ENCODE measurements at places on chromosomes 13 and 19. TPM values are rescaled to one million over a fixed set of nuclear protein-coding genes. Genes with fewer than 3 reads are reported as not detected.

DNA sequence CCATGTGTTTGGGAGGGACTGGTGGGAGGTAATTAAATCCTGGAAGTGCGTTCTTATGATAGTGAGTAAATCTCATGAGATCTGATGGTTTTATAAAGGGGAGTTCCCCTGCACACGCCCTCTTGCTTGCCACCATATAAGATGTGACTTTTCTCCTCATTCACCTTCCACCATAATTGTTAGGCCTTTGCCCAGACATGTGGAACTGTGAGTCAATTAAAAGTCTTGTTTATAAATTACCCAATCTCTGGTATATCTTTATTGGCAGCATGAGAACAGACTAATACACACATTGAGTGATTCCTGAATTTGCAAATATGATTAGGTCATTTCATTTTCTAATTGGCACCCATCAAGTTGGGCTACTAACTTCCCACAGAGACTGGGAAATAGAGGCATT lies 977.2 kb downstream of the SLITRK1 start:
- DNase-seq, result no peak

GRCh38 chr19:18431351-18432197 lies 6.4 kb downstream of the ISYNA1 start:
- DNase-seq, result no peak

DNA sequence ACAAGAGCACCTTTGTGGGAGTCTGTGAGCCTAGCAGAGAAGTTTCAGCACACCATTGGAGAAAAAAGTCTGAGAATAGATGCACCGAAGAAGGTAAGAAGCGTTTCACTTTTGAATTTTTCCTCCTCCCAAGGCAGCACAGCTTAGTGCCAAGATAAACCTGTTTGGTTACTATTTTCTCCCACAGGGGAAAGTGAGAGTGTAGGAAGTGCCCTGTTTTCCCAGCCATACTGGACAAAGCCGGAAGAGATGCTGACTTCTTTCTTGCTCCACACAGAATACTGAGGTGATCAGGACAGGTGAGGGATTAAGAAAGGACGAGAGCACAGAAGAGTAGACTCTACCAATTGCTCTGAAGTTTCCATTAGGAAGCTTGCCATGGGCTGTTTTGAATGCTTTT lies 1011.0 kb upstream of the MIR17HG start:
- no peak for DNase-seq

DNA sequence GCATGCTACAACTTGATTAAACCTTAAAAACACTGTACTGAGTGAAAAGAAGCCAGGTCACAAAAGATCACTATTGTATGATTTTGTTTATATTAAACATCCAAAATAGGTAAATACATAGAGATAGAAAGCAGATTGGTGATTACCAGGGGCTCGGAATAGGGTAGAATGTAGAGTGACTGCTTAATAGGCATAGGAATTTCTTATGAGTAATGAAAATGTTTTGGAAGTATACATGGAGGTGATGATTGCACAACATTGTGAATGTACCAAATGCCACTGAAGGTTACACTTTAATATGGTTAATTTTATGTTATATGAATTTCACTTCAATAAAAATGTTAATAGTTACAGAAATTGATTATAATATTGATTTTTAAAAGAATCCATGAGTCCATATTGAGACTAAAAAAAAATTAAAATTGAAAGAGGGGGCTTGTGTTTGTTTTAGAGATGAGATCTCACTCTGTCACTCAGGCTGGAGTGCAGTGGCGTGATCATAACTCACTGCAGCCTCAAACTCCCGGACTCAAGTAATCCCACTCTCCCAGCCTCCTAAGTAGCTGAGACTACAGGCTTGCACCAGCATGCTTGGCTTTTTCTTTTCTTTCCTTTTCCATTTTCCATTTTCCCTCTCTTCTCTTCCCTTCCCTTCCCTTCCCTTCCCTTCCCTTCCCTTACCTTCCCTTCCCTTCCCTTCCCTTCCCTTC lies 85.1 kb downstream of the FNDC3A start:
- DNase-seq, result no peak

DNA sequence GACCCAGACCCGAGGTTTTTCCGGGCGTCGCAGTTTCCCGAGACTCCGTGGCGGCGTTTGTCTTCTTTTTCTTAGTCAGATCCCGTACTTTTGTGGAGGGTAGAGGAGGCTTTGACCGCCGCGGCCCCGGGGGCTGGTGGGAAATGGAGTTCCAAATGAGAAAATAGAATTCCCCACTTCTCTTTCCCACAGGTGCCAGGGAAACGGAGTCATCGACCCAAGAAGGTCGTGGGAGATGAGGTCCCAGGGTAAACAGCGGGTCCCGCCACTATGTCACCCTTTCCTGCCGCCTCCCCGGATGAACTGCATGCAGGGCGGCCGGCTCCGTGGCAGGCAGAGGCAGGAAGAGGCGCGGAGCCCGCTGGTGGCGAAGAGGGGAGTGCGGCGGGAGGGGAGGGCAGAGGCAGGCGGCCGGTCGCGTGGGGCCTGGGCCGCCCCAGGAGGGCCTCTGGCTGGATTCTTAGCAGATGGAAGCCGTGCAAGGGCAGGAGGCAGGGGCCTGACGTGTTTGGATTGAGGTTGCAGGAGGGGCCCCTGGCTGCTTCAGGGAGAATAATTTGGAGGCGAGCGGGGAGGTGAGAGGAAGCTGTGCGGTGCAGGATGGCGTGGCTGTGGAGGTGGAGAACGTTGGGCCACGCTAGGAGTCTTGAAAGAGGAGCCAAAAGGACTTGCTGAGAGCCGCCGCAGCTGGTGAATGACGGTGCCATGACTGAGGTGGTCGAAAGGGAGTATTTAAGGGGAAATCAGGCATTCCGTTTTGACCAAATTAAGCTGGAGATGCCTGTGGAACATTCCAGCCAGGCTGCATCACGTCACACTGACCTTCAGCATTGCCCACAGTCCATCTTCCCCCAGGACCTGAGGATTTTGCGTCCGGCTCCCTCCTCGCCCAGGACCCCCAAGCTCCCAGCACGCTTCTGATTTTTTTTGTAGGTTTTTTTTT lies 11.7 kb downstream of the CYTH2 start:
- DNase-seq, result no peak

GRCh38 chr19:10292789-10293636 lies 3.3 kb downstream of the ICAM5 start:
- peak; percentile 50 for DNase-seq

DNA sequence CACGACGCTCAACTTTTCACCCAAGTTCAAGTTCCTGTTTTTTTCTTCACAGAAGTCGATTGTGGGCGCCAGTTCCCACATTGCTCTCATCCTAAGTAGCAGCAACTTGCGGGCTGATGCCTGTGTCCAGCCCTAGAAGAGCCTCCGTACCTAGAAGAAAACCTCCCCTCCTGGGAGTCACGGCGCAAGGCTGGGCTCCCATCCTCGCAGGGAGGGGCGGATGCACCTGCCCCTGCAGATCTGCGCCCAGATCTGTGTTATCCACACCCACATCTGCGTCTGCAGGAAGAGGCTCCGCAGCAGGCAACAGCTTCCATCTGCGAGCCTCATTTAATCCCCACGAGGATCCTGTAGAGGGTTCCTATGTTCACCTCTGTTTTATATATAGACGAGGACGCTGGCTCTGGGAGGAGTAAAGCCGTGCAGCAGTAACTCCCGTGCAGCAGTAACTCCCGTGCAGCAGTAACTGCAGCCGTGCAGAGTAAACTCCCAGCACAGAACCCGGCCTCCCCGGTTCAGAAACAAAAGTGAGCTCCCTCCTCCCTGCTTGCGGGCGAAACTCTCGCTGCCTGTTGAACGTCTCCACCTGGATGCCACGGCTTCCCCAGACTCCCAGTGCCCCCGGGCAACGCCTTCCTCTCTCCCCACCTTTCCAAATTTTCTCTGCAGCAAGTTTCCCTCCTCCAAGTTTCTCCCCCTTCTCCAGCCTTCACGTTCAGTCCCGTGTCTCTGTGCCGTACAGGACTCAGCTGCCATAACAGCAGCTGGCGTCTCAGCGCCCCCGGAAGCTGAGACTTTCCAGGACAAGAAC lies 23.5 kb upstream of the LAIR1 start:
- DNase-seq, result no peak

DNA sequence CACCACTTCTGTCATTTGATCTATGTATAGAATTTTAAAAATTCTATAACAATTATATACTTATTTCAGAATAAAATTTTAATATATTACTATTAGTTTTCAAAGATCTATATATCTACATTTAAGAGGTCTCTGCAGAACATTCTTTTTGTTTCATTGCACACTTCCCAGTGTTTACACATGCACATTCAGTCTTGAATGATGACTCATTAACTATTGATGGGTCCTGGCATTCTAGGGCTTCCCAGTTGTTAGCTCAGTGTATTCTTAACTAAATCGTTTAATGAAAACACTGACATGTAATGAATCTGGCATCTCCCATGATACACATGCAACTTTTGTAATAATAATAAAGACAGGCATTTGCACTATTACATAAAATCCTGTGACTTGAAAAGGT lies 324.6 kb downstream of the KLF12 start:
- DNase-seq, result no peak

DNA sequence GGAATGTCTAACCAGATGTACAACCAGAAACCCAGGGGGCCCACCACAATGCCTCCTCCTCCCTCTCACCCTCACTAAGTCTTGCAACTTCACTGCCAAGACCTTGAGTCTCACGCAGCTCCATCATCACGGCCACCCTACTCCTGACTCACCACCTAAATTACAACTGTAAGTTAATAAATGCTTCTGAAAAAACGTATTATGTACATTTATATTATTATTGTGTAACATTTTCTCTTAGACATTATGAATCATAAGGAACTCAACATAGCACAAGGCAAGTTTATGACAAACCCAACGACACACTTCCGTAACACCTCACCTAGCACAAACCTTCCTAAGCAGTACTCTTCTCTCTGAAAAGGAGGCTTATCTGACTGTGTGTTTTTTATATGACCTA lies 20.7 kb downstream of the MIPEP start:
- DNase-seq, result no peak

- DNase-seq, result no peak
Measured at GRCh38 chr13:42899266-42899665, 92.8 kb downstream of the EPSTI1 start.

- no peak for DNase-seq
Measured at GRCh38 chr13:50229960-50230661, 214.9 kb downstream of the KCNRG start.

- no peak for DNase-seq
Measured at GRCh38 chr13:46137627-46138317, 32.9 kb upstream of the CPB2 start.

DNA sequence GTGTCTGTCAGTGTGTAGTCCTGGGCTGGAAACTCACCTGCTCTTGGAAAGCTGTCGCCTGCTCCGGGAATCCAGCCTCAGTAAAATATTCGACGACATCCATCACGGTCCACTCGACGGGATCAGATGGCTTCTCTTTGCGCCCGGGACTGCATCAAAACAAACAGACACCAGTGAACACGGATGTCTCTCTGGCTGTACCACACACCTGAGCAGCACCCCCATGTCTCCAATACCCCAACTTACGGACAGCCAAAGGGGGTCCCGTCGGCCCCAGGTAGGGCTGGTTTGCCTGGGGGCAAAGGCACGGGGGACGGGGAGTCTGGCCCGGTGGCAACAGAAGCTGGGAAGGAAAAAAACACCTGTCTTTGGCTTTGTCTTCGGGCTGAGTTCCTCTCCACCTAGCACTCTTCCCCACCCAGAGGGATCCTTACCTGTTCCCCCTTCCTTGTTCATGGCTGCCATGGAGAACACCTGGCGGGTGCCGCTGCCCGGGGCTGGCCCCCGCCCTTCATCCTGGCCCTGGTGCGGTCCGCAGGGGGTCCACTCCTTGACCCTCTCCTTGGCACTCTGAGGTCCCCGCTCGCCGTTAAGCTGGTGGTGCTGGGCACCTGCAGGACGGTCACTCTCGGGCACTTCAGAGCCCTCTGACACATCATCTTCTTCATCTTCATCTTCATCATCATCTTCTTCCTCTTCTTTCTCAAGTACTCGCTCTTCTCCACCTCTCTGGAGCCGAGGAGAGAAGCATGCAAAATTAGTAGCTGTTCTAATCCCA lies 1.7 kb downstream of the SAMD1 start:
- DNase-seq, result no peak

DNA sequence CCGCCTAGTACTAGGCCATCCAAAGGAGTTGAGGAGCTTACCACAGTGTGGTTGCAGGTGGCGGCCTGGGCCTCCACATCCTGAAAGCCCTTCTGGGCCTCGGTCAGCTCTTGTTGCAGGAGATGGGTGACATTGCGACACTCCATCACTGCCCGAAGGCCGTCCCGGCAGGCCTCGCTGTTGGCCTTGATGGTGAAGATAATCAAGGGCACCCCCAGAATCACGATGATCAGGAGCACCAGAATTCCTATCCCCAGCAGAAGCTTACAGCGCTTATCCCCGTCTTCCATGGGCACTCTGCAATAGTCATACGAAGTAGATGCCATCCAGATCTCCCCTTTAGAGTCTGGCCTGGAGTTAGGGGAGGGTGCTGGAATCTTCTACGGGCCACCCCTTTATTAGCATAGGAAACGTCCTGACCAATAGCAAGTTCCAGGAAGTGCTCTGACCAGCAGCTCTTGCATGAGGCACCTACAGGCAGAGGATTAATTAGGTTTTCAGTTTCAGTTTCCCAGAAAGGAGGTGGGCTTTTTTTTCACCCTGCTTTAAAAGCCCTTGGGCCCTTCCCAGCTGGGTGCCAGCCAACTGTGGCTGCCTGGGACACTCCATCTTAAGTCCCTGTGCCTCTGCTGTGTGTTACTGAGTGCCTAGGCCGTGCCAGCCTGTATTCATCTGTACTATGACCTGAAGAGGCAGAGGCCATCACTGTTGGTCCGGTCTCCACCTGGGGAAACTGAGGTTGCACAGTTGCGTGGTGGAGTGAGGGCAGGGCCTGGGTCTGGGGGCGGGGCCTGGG lies at the start of gene BST2:
TSS of gene BST2 (minus strand) at position 381 of the 796 bp plus-strand sequence. CDS start at position 326, 55 bp downstream.
- DNase-seq, result peak; percentile 16

- DNase-seq, result no peak
Measured at GRCh38 chr19:49913720-49914119, 15.3 kb upstream of the ATF5 start.

The TMEM238 gene
- total RNA-seq, result 73.5 TPM

The ZNF724 gene
- 1.5 TPM for total RNA-seq

The MBD3L3 gene
- total RNA-seq, result not detected

The JAK3 gene
- 5.9 TPM for total RNA-seq

The GGACT gene
- 4.9 TPM for total RNA-seq

The SF3A2 gene
- 26.6 TPM for total RNA-seq

The RAB20 gene
- 60.5 TPM for total RNA-seq

The FGF22 gene
- not detected for total RNA-seq

The CGB3 gene
- not detected for total RNA-seq

The NLRP4 gene
- not detected for total RNA-seq

The SLC8A2 gene
- total RNA-seq, result 0.29 TPM

The SRRM5 gene
- 0.59 TPM for total RNA-seq

The IL12RB1 gene
- total RNA-seq, result not detected

The PTPRH gene
- total RNA-seq, result 2.6 TPM

Data from thyroid gland (tissue), 4 donors.